Neural progenitor cell (in vitro differentiated cells): ENCODE measurements at places on chromosomes 3 and 15.

GRCh38 chr3:11907667-11908660 is 61.3 kb upstream of the TAMM41 start:
- no peak for DNase-seq
- no peaks in the 10 kb centered on the region for H3K4me1 ChIP-seq
- H3K27me3 ChIP-seq: no peaks in the 10 kb centered on the region
- no peak overlapping the region for H3K27ac ChIP-seq
- H3K4me3 ChIP-seq: no peak overlapping the region
- H3K36me3 ChIP-seq: no peaks in the 10 kb centered on the region

- H3K27ac ChIP-seq: no peak overlapping the region
- peaks cover 50% of the 10 kb centered on the region for H3K4me1 ChIP-seq
- H3K4me3 ChIP-seq: no peak overlapping the region
- no peak for DNase-seq
- no peaks in the 10 kb centered on the region for H3K27me3 ChIP-seq
Observed at GRCh38 chr15:85473455-85473854, 93.1 kb downstream of the AKAP13 start.

DNA sequence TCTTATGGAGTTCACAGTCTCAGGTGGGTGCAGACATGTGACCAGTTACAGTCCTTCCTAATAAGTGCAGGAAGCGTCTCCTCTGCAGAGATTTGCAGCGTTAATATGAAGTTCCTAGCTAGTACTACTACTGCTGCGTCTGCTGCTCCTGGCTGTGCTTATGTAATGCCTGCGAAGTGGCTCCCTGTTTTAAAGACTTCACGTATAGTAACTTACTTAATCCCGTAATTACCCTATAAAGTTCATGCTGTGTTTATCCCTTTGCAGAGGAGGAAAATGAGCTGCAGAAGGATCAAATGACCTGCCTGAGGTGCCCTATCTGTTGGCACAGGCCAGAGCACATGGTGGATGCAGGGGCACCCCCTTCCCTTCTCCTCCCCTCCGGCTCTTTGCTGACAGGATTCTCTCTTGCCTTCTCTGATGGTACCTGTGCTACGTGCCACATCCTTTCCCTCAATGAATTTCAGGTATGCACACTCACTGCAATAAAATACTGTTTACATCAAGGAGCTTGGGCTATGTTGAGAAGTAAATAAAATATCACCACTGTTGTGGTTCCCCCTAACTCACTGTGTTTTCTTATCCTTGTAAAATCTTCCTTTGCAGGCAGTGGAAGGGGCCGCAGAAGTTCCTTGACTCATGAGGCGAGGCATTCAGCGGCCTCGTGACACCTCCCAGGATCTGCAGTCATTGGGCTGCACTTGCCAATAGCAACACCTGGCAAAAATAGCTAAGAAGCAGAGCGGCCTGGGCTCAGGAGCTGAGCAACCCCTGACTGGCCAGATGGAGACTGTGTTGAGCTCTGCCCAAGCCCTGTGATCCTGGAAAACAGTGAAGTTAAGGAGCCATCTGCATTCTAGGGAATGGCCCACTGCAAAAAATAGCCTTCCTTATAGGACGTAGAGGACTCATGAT is 188.9 kb upstream of the ATP10A start:
- no peak overlapping the region for H3K27ac ChIP-seq
- no peak for DNase-seq
- H3K4me3 ChIP-seq: no peak overlapping the region
- H3K36me3 ChIP-seq: no peaks in the 10 kb centered on the region
- peaks cover 16% of the 10 kb centered on the region for H3K4me1 ChIP-seq
- H3K27me3 ChIP-seq: no peaks in the 10 kb centered on the region

DNA sequence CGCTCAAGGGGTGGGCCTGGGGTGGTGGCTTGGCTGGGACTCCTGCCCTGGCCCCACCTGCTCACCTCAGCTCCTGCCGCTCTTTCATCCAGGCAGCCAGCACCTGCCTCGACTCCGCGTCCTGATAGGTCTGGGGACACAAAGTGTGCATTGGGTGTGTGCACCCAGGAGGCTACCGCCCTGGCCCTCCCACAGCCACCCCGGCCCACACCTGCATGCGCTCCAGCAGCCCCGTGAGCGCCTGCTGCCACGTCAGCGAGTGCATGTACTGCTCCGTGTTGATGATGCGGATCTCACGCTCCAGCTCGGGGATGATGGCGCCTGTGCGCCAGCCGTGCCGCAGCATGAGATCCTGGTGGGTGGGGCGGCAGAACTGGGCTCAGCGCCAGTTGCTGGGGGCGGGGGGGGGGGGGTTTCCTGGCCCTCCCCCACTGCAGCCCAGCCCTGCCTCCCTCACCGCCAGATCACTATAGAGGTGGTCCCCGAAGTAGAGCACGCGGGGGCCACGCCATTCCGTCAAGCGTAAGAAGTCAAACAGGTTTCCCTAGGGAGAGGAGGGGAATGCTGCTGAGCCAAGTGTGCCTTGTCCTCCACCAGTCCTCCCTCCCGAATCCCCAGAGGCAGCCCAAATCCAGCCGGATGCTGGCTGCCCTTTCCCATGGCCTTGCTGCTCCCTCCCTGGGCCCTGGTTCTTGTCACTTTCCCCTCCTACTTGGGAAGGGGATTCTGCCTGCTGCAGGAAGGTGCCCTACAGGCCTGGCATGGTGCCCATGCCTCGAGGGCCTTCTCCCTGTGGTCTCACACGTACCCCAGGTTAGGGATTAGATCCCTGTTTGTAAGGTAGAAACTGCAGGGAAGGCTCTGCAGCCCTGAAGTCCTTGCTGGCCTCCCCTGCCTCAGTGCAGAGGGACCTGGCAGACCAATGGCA is 8.6 kb downstream of the NT5DC2 start:
- DNase-seq: no peak
- no peaks in the 10 kb centered on the region for H3K27me3 ChIP-seq
- no peaks in the 10 kb centered on the region for H3K4me1 ChIP-seq
- no peak overlapping the region for H3K27ac ChIP-seq

GRCh38 chr3:14976317-14976716 is 28.9 kb downstream of the NR2C2 start:
- H3K36me3 ChIP-seq: peaks cover 22% of the 10 kb centered on the region
- H3K4me1 ChIP-seq: peaks cover 20% of the 10 kb centered on the region
- H3K27ac ChIP-seq: peak overlapping the region; percentile 41
- no peak overlapping the region for H3K4me3 ChIP-seq
- no peaks in the 10 kb centered on the region for H3K27me3 ChIP-seq
- DNase-seq: peak; percentile 27

- H3K4me3 ChIP-seq: no peak overlapping the region
- no peaks in the 10 kb centered on the region for H3K27me3 ChIP-seq
- no peak overlapping the region for H3K27ac ChIP-seq
- DNase-seq: no peak
- peaks cover 9% of the 10 kb centered on the region for H3K4me1 ChIP-seq
- H3K36me3 ChIP-seq: no peaks in the 10 kb centered on the region
Observed at GRCh38 chr3:148741219-148741618, 43.5 kb downstream of the AGTR1 start.

- no peak for DNase-seq
- H3K36me3 ChIP-seq: no peaks in the 10 kb centered on the region
- H3K4me1 ChIP-seq: no peaks in the 10 kb centered on the region
- no peak overlapping the region for H3K4me3 ChIP-seq
Observed at GRCh38 chr15:39144613-39145499, 436.0 kb upstream of the THBS1 start.

DNA sequence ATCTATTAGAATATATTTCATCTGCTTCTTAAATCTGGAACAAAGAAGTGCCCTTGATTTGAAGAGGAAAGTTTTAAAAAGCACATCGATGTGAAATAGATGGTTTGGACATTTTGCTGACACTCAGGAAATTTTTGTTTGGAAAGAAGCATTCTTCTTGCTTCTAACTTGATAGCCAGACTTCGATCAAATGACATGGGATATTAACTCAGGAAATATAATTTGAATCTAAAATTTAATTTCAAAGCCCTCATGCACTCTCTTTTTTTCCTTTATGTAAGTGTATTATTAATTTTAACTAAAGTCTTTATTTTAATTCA is 761.2 kb downstream of the VGLL3 start:
- H3K27ac ChIP-seq: no peak overlapping the region
- no peak overlapping the region for H3K4me3 ChIP-seq
- H3K27me3 ChIP-seq: no peaks in the 10 kb centered on the region
- no peak for DNase-seq

DNA sequence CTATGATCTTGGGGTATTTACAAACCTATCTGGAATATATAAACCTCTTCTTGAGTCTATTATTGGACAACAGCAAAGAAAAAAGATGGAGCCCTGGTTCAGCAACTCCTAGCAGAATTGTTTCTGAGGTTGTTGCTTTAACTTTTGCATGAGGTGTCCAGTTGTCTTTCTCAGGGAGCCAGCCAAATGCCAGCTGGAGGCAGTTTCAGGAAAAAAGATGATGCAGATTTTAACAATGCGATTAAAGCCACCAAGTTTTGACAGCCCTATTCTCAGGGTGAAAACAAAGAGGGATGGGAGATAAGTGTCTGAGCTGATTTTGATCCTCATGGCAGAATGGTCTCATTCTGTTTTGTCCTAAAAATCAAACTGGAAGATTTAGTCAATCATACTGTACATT is 181.6 kb upstream of the RASGRP1 start:
- H3K27me3 ChIP-seq: no peaks in the 10 kb centered on the region
- DNase-seq: no peak
- no peak overlapping the region for H3K27ac ChIP-seq
- H3K4me1 ChIP-seq: no peaks in the 10 kb centered on the region
- no peaks in the 10 kb centered on the region for H3K36me3 ChIP-seq

- no peaks in the 10 kb centered on the region for H3K27me3 ChIP-seq
- H3K27ac ChIP-seq: no peak overlapping the region
- H3K4me3 ChIP-seq: no peak overlapping the region
- H3K4me1 ChIP-seq: peaks cover 7% of the 10 kb centered on the region
- no peak for DNase-seq
Observed at GRCh38 chr3:48863122-48863521, 15.4 kb upstream of the PRKAR2A start.
